ENCODE measurements at places on chromosomes 13 and 19.
A peak's percentile ranks its signal among the peaks of the same experiment; 100 is the strongest.

DNA sequence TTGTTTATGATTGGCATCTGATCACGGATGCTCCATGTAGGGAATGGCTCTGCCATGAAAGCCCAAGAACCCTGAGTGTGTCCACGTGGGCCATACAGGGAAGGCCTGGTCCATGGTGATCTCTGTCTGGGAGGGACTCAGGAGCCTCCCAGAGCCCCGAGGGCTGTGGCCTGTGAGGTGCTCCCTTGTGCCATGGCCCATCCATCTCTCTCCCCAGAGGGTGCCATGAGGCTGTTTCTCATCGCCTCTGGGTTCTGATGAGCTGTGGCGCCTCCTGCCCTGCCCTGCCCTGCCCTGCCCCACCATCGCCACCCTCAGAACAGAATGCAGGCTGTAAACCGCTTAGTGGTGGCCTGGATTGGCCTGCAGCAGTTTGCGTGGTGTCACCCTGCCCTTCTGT lies 83.1 kb downstream of the ATP11A start:
- no peak for DNase-seq

GRCh38 chr13:42524487-42525034 lies 49.4 kb upstream of the TNFSF11 start:
- DNase-seq = no peak

- DNase-seq = no peak
These were observed 35.0 kb upstream of the NANOS3 start for GRCh38 chr19:13841962-13842290.

DNA sequence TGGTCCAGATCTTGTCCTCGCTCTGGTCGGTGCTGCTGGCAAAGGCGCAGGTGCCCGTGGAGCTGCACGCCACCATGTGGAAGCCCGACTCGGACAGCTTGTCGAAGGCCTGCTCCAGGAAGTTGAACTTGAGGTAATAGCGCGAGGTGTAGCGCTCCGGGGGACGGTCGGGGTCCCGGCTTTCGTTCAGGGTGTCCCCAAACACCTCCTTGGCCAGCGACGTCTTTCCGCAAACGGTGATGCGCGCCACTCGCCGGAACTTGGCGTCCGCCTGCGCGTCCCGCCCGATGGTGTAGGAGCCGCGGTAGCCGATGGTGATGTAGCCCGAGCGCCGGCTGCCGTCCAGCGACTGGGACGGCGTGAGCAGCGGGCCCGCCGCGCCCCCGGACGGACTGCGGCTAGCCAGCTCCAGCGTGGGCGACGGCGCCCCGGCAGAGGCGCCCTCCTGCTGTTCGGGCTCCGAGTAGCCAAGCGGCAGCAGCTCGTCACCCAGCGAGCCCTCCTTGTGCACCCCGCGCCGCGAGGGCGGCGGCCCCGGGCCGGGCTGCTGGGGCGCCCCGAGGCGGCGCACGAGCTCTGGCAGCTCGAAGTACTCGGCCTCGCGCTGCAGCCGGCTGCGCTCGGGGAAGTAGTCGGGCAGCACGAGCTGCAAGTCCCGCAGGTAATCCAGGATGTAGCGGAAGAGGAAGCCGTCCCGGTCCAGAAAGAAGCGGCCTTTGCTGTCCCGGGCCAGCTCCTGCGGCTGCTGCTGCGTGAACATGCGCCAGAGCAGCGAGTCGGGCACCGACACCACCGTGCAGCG lies 801 bp downstream of the KCTD12 start:
- peak; percentile 70 for DNase-seq

- no peak for DNase-seq
These were observed 24.2 kb upstream of the C1QTNF9B start for GRCh38 chr13:23921451-23921888.

- DNase-seq = no peak
These were observed 49.4 kb downstream of the KLF2 start for GRCh38 chr19:16373989-16374388.

GRCh38 chr19:51799774-51800472 lies 5.0 kb downstream of the FPR3 start:
- no peak for DNase-seq

- no peak for DNase-seq
These were observed 24.6 kb downstream of the DCT start for GRCh38 chr13:94454906-94455305.

GRCh38 chr13:97749174-97749573 lies 204.3 kb upstream of the IPO5 start:
- no peak for DNase-seq

- DNase-seq = no peak
These were observed 1.1 kb downstream of the GYS1 start for GRCh38 chr19:48991873-48992580.

GRCh38 chr13:73325723-73326558 lies 267.1 kb downstream of the KLF5 start:
- no peak for DNase-seq

DNA sequence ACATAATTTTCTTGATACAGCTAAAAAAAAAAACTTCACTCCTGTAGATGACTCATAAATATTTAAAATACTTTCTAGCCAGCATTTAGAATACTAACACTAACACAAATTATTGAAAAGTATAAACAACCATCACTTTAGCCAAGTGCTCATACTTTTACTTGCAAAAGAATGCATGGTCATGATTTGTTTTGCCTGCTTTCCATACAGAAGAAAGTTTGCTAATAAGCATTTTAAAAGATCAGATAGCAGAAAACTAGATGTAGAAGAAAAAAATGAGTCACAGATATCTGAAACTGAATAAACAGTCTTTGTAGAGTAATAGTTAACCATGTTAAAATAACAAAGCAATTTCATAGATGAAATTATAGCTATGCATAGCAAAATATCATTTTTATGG lies 2280.4 kb upstream of the PCDH20 start:
- DNase-seq = no peak

- DNase-seq = no peak
These were observed 48.6 kb upstream of the ARHGEF7 start for GRCh38 chr13:111066544-111066943.

- no peak for DNase-seq
These were observed 2.0 kb upstream of the ZNF784 start for GRCh38 chr19:55626350-55626749.

GRCh38 chr19:8487137-8487851 lies 15.1 kb downstream of the PRAM1 start:
- no peak for DNase-seq

DNA sequence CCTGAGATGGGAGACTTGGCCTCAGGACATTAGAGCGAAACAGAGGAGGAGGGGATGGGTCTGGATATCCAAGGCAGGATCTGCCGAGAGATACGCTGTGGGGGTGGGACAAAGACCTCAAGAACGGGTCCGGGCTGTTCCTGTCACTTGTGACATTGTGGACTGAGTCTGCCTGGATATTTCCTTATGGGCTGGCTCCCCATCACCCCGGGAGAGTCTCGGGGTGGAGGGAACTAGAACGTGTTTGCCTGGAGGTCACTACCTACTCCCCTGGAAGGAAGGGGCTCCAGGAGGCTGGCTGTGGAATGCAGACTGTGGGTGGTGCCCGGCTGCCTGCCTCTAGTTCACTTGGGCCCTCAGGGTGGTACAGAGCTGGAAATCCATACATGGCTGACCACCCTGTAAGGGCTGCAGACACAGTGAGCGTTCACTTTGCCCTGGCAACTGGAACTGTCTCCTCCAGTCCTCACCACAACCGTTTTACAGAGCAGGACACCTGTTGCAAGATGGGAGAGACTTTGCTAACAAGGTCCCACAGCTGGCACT lies 26.4 kb downstream of the DNM2 start:
- no peak for DNase-seq

GRCh38 chr13:77185721-77186120 lies 141.2 kb downstream of the MYCBP2 start:
- DNase-seq = no peak

- DNase-seq = no peak
These were observed 138.4 kb downstream of the ATP11A start for GRCh38 chr13:112828082-112828699.

GRCh38 chr19:2962018-2962670 lies 15.2 kb upstream of the TLE6 start:
- DNase-seq = no peak

- no peak for DNase-seq
These were observed 14.0 kb downstream of the EXOSC8 start for GRCh38 chr13:37014609-37015008.

DNA sequence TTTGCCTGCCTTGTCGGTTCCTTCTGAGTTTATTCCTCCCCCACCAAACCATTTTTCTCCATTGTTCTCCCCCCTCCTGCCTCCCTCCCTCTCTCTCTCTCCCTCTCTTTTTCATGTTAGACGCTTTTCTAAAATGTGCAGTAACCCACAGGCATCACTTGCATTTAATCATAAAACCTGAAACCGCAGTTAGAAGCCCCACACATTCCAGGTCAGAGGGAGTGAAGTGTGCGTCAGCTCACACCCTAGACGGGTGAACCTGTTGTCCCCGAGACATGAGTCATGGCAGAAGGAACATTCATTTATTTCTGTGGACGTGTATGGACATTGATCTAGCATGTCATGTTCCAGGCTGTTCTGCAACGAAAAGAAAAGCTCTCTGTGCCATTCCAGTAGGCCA lies 19.9 kb downstream of the ONECUT3 start:
- DNase-seq = no peak

DNA sequence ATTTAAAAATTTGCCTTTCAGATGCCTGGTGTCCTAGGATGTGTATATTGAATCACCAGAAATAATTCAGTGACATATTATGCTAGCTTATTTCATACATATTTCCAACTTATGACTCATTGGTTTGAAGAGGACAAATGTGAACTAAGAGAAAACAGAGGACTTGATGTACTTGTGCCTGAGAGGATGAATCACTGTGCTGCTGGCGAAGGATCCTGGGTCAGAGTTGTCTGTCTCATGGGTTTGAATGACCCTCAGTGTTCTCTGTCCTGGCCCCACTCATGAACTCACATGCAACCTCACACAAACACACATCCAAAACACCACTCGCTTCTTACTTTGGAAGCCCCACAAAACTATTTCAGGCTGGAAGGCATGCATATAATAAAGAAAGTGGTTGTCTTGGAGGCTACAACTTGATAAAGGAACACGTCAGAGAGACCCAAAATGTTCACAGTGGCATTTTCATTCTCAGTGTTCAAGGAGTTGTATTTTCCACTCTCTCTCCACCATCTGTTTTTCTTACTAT lies 129.0 kb upstream of the SPRY2 start:
- no peak for DNase-seq

DNA sequence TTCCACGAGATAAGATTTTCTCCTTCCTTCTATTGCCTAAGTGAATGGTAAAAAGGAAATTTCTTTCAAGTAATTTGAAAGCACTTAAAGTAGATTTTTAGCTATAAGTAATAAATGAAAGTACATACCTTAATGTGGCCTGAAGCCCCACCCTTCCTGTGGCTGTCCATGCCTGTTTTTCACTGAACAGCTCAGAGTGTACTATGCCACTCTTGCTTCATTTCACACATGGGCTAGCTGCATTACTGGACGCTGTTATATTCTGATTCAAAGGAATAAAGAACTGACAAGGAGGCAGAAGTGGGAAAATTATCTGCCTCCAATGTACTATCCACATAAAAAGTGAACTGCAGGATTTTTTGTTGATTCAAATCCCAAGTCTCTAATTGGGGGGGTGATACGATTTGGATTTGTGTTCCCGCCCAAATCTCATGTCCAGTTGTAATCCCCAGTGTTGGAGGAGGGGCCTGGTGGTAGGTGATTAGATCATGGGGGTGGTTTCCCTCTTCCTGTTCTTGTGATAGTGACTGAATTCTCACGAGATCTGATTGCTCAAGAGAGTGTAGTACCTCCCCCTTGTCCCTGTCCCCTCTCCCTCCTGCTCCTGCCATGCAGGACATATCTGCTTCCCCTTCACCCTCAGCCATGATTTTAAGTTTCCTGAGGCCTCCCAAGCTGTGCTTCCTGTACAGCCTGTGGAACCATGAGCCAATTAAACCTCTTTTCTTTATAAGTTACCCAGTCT lies 154.7 kb upstream of the SGCG start:
- DNase-seq = no peak

- no peak for DNase-seq
These were observed 246.1 kb downstream of the KCNRG start for GRCh38 chr13:50261130-50261901.
